Fibroblast of the conjunctiva (primary cell): ENCODE measurements at places on chromosomes 3 and 15.

DNA sequence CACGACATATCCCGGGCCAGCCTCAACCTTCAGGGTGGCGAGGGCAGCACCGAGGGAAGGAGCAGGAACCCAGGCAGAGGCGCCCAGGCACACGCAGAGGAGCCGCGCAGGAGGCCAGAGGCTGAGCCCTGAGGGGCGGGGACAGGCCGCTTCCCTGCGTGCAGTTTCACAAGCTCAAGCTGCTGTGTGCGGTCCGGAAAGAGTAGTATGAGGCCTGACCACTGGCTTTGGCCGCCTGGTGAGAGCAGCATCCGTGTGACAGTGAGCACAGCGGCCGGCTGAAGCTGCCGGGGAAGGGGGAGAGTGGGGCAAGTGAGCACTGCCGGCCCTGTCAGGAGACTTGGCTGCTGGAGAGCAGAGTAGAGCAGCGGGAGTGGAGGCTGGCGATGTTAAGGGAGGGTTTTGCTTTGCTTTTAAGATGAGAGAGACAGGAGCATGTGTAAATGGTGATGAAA lies 8.7 kb downstream of the ZDHHC19 start:
- no peak for DNase-seq

DNA sequence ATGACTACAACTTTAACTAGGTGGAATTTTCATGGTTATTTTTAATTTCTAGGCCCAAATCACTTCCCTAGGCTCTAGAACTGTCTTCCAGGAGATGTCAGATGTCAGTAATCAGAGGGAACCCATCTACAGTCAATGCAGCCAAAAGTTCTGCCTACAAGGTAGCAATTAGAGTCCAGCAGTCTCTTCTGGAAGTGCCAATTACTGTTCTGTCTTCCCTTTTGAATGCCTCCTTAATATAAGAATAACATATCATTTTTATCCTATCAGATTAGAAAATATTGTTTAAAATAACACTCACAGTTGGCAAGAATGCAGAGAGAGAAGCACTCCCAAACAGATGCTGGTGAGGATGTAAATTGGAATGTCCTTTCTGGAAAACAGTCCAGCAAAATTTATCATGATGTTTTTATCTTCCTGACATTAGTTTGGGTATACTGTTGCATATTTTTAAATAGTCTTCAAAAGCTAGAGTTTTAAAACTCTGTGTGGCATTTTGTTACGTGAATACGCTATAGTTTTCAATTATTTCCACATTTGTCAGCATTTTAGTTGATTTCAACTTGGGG lies 543.7 kb downstream of the FHIT start:
- DNase-seq: no peak

GRCh38 chr3:35389907-35390306 lies 249.4 kb upstream of the ARPP21 start:
- DNase-seq: no peak

DNA sequence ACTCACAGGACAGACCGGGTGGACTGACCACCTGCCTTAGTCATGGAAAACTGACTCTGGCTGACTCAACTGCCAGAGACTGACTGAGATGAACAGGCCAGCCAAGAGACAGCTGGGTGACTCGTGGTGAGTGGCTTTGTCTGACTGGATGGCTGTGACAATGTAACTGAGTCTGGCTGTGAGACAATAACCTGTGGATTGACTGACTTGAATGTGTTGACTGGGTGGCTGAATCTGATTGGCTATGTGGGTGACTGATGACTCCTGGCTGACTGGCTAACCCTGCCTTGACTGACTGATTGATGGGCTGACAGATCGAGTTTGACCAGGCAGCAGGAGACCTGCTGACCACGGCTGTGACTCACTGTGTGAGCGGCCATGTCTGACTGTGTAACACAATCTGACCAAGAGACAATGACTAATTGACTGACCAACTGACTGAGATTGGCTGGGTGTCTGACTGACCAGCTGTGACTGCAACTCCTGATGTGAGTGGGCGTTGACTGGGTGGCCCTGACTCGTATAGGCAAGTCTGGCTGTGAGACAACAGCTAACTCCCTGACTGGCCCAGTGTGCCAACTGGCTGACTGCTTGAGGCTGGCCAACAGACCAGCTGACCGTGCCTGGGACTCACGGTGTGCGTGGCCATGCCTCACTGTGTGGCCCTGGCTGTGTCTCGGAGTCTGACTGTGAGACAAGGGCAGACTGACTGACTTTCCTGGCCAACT lies 509.1 kb downstream of the SHQ1 start:
- peak; percentile 88 for DNase-seq

GRCh38 chr15:92805080-92805690 lies 94.9 kb upstream of the CHD2 start:
- DNase-seq: no peak

DNA sequence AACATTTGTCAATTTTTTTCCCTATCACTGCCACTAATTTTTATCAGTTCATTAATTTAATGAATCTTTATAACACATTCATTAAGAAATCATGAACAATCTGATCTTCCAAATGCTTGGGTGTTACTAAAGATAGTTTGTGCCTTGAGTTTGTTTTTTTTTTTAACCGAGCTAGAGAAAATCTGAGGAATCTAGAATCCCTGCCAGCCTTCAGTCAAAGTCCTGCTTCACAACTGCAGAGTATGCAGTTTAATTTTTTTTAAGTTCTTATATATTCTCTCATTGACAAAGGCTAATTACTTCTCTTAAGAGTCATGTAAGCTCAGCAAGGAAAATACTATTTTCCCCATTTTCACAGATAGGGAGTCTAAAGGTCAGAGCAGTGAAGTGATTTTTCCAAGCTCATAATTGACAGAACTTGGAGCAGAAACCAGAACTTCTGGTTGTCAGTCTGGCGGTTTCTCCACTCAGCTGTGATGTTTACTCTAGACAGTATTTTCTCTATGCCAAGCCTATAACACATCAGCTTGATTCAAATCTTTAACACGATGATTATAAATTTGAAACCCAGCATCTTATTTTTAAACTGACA lies 55.7 kb downstream of the TNIK start:
- no peak for DNase-seq

GRCh38 chr3:58160399-58160798 lies 50.4 kb downstream of the DNASE1L3 start:
- no peak for DNase-seq

- DNase-seq: no peak
Measured at GRCh38 chr3:17122758-17123157, 238.0 kb downstream of the PLCL2 start.

- no peak for DNase-seq
Measured at GRCh38 chr15:64333986-64334929, 21.7 kb downstream of the CSNK1G1 start.

DNA sequence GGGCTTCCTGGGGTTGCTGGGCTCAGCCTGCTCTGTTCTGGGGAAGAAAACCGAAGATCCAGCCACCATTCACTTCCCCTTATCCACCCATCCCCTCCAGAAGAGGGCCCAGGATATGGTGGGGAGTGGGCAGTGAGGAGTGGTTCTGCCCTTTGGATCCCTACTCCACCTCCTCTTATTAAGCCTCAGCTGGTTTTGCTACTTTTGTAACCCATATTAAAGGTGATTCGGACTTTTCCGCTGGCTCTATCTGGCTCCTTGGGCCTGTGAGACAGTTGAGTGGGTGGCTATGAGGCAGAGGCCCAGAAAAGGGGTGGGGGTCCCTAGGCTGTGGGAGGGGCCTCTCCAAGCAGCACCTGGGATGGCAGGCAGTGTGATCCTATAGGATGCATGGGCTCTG lies 33.8 kb downstream of the NBEAL2 start:
- no peak for DNase-seq

DNA sequence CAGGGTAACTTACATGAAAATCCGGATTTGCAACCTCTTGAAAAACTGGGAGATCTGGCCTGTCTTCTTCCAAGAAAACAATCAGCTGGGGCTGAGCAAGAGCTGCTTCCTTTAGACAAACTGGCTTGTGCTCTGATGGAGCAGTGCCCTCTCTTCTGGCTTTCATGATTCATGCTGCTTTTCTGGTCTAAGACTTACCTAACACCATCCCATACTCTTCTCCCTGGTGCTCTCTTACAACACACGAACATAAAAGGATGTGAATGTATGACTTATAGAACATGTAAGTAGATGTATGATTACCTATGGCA lies 9.9 kb downstream of the TJP1 start:
- no peak for DNase-seq

DNA sequence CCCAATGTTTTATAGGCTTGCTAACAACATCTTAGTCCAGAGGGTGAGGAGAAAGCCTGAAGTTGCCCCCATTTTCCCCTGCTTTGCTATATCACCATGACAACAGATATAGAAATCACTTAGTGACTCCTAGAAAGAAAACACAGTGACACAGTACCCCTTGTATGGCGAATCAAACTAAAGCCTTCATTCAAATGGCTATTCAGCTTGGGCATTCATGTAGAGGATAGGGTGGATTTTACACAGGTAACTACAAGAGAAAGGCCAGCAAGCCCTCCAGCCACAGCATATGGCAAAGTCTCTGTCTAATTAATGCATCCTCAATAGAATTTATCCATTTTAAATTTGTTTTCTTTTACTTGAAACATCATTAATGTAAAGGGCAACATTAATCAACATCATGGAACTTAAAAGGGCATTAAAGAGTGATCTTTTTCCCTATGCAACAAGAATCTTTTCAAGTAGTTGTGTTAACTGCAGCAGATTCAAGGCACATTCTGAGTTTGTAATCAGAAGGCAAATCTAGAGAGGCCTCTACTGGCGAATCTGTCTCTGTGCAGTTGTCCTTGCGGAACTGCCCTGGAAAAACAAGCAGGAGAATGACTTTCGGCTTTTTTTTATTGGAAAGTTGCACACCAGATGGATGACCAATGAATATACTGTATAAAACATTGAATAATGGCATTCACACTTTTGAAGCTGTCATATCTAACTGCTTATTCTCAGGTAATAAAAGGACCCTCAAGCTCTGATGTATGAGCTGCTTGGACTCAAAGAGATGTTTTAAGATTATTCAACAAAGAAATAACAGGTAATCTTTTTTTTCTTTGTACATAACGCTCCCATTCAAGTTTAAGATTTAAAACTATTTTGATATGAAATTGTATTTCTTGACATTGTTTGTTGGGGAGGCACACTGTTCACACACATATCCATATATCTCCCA lies 621.7 kb upstream of the AGTR1 start:
- peak; percentile 55 for DNase-seq

DNA sequence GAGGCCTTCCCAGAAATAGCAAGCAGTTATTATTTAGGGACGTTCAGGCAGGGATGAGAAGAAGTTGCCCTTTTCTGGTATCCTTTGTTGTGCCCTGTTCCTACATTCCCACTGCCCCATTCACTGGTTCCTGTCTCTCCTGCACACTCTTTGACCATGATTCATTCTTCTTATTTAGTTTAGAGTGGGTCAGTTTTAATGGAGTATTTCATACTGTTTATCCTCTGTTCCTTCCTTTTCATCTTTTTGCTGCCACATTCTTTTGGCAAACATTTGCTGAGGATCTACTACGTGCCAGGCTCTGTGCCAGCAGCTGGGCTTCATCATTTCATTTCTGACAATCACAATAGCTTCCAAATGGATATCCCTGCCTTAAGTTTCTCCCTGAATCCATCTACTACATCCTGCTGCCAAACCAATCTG lies 11.8 kb upstream of the EID1 start:
- no peak for DNase-seq
